ENCODE measurements at places on chromosomes 2 and 18. TPM values are rescaled to one million over a fixed set of nuclear protein-coding genes. Genes with fewer than 3 reads are reported as not detected.

DNA sequence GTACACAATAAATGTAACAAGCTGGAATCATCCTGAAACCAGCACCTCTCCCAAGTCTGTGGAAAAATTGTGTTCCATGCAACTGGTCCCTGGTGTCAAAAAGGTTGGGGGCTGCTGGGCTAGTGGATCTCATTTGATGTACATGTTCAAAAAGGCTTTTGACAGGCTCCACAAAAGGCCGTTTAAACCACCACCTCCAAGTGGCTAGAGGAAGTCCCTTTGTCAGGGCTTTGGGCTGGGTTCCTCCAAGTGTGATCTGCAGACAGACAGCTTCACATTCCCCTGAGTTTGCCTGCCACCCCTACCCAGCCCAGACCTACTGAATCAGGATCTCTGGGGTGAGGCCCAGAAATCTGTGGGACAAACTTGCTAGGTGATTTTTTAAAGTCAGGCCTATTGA, 84.7 kb downstream of the TGFA start:
- DNase-seq: no peak

DNA sequence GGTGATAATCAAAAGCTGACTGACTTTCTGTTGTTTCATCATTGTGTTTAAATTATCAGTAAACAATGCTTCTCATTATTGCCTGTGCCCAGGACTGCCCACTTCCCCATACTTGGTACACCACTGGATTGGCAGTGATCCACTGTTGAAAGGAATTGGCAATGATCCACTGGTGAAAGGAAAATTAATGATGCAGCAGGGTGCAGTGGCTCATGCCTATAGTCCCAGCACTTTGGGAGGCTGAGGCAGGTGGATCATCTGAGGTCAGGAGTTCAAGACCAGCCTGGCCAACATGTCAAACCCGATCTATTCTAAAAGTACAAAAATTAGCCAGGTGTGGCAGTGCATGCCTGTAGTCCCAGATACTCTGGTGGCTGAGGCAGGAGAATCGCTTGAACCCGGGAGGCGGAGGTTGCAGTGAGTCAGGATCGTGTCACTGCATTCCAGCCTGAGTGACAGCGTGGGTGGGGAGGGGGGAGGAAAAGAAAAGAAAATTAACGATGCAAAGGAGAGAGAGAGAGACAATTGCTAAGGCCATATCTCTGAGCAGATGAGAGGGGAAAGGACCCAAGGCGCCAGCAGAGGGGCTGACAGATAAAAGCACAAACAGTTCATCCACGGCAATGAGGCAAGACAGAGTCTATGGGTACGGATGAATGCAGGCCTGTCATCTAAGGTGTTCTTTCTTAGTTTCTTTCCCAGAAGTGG, 10.2 kb upstream of the GTF2A1L start:
- peak; percentile 42 for DNase-seq

- DNase-seq: peak; percentile 29
These were observed 6.5 kb upstream of the WNT6 start for GRCh38 chr2:218852911-218853667.

GRCh38 chr2:20486571-20486970, 39.7 kb downstream of the RHOB start:
- DNase-seq: no peak

DNA sequence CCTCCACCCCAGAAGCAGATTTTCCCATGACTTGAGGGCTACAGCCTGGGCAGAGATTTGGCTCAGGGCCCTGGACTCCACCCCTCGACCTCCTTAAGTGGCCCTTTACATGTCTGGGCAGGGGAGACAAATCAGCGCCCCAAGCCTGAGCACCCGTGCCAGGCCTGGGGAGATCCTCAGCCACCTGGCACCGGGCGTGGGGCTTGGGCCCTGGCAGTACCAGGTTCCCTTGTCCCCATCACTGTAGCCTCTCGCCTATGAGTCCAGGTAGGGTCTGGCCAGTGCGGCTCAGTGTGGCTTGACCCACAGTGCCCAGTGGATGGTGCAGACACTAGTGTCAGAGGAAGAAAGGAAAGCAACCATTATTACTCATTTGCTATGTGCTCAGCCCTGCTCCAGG, 22.0 kb upstream of the DNMT3A start:
- DNase-seq: no peak

DNA sequence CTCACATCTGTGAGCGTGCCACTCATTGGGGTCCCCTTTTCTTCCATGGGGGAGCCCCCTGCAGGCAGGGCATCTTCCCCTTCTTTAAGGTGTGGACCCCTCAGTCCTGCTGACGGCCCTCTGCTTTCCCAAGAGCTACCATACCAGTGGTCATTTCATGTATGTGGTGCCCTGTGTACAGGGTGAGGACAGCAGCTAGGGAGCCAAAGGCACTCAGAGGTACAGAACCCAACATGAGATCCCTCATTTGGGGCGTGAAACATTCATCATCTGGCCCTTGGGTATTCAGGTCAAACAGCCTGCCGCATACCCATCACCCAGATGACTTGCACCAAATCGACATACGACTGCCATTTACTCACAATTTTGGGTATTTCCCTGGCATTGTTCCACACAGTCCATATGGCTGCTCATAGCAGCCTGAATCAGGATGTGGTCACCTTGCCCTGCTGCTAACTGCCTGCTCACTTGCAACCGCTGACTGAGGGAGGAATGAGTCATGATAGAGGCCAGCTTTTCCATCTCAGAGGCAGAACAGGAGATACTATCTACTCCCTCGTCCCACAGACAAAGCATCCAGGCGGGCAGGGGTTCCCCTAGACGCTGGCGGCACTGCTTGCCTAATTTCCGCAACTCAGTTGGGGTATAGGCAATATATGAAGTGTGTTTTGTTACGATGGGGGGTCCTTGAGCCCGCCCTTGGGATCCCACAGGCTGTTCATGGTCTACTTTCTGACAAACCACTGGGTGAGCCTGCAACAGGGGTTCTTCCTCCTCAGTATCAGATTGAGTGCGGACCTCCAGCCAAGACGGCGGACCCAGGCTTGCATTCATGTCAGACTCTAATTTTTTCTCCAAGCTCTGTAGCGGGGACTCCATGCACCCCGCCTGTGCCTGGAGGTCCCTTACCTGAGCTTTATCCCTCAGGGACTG, 228.6 kb downstream of the SATB2 start:
- peak; percentile 81 for DNase-seq

DNA sequence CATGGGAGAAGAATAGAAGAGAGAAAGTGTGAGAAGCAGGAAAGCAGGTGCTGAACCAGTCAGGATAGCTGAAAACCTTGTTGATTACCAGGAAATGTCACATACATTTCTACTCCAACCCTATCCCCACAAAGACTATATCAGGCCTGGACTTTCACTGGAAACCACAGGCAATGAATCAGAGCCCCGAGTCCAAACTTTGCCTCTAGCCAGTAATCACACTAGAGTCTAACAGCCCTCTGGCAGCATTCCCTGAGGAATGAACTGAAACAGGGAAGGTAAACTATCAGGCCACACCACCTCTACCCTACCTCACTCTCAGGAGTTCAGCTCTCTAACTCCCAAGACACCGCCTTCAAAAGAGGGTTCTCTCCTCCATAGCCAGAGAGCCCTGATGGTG, 18.7 kb upstream of the IHH start:
- DNase-seq: peak; percentile 24

GRCh38 chr2:42736598-42737322, 27.2 kb downstream of the OXER1 start:
- DNase-seq: peak; percentile 54

Gene CD207
- total RNA-seq: not detected

Gene HOXD9
- total RNA-seq: 0.14 TPM

Gene GPR148
- total RNA-seq: not detected

Gene SP140
- total RNA-seq: 1.1 TPM

Gene REG3G
- not detected for total RNA-seq

Gene CCDC68
- 3.9 TPM for total RNA-seq
